ENCODE measurements at places on chromosomes 2 and 18. TPM values are rescaled to one million over a fixed set of nuclear protein-coding genes. Genes with fewer than 3 reads are reported as not detected.

DPY30 gene
- total RNA-seq, result 77.5 TPM

GRCh38 chr2:191064590-191064989 is 50.6 kb upstream of the STAT1 start:
- no peak for DNase-seq

GRCh38 chr2:71380665-71381064 is 49.1 kb downstream of the ZNF638 start:
- DNase-seq, result no peak

- peak; percentile 36 for DNase-seq
Observed at GRCh38 chr2:50491541-50492476, 540.1 kb downstream of the NRXN1 start.

FECH gene
- 33.3 TPM for total RNA-seq

All from endothelial cell of umbilical vein (primary cell).